Left renal pelvis (tissue), 4 donors: ENCODE measurements at places on chromosomes 12 and 14. TPM values are rescaled to one million over a fixed set of nuclear protein-coding genes. Genes with fewer than 3 reads are reported as not detected.

DNA sequence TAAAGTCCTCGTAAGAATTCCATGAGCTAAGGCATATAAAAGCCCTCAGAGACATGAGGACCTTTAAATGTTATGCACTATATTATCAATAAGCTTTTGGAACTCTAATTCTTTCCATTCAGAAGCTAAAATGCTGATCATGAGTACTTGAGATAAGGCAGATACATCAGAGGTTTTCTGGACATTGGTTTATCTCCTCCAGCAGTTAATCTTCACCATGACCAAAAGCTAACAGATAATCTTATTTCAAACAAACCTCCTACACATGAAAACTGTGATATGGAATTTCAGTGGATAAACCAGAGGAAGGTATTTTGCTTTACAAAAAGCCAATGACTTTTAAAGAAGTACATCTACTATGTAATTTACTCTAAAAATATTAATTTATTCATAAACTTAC is 97.9 kb upstream of the BBS10 start:
- no peak for DNase-seq

GRCh38 chr14:67646131-67646530 is 26.4 kb downstream of the ARG2 start:
- no peak for DNase-seq

- DNase-seq: no peak
Measured at GRCh38 chr14:76537906-76538647, 162.1 kb downstream of the ESRRB start.

ZNF605 gene
- 18.9 TPM for polyA plus RNA-seq

NOS1 gene
- 0.76 TPM for polyA plus RNA-seq

LYZ gene
- 30.0 TPM for polyA plus RNA-seq

GRCh38 chr12:105910030-105910429 is 228.7 kb downstream of the NUAK1 start:
- DNase-seq: no peak

GRCh38 chr14:31947076-31947475 is 130.0 kb upstream of the ARHGAP5 start:
- no peak for DNase-seq

DNA sequence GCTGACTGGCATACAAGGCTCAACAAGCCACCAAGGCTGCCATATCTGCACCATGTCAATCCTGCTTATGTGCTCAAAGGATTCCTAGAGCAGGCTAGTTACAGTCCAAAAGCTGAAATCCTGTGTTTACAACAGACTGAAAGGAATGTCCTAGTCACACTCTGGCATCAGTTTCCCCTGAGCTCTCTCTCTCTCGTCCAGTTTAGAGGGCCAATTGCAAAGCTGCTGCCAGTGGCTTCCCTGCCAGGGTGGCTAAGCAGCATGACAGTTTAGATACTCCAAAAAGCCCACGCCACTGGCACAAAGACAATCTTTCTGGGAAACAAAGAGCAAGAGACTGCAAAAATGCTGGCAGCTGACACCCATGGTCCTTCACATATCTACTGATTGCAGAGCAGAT is 392.1 kb downstream of the RPS29 start:
- no peak for DNase-seq

PDE3A gene
- polyA plus RNA-seq: 20.5 TPM

C3AR1 gene
- 2.8 TPM for polyA plus RNA-seq

- DNase-seq: no peak
Measured at GRCh38 chr12:102722147-102722546, 194.9 kb downstream of the PAH start.

DNA sequence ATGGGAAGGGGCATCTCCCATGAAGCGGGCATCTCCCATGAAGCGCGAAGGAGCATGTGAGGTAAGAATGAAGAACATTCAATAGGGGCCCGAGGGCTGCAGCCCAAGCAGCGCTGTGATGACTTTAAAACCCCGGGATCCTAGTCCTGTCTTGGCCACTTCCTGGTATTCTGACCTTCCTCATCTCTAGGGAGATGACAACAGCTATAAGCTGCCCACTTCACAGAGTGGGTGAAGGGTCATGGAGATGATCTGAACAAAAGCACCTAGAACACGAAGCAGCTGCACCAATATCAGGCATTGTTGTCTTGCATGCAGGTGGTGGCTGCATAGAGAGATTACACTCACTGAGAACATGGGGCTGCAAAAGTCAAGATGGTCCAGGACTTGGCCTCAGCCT is 64.5 kb downstream of the SPTB start:
- no peak for DNase-seq

GRCh38 chr12:131082290-131083194 is 128.8 kb downstream of the ADGRD1 start:
- no peak for DNase-seq

DNA sequence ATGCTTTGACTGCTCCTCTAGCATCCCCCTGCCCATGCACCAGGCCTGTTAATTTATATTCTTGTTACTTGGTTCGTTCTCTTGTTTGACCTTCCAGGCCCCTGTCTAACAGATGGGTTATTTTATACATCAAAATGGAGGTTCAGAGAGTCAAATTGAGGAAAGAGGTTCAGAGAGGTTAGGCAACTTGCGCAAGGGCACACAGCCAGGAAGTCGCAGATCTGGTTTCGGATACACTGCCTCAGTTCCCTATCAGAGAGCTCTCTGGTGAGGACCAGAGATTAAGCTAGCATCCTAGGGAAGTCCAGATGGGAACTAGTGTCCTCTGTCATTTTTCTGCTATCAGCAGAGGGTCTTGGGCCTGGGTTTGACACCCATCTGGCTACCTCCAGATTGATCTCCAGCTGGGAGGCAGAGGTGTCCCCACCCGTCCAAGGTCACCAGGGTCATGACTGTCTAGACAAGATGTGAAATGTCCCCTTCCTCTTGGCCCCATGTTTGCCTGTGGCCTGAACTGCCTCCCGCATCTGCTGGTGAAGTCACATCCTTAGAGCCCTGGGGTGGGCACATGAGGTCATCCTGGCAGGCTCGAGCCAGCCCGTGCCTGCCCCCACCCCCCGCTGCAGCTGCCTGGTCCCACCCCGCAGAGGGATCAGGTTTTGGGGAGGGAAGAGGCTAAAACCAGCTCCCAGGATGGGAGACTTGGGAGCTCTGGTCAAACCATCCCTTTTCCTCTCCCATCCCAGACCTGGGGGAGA is 84.3 kb upstream of the NCOR2 start:
- DNase-seq: no peak

- no peak for DNase-seq
Measured at GRCh38 chr12:122875590-122876220, 20.2 kb downstream of the VPS37B start.

- DNase-seq: no peak
Measured at GRCh38 chr12:105270671-105271255, 34.8 kb upstream of the APPL2 start.

DNA sequence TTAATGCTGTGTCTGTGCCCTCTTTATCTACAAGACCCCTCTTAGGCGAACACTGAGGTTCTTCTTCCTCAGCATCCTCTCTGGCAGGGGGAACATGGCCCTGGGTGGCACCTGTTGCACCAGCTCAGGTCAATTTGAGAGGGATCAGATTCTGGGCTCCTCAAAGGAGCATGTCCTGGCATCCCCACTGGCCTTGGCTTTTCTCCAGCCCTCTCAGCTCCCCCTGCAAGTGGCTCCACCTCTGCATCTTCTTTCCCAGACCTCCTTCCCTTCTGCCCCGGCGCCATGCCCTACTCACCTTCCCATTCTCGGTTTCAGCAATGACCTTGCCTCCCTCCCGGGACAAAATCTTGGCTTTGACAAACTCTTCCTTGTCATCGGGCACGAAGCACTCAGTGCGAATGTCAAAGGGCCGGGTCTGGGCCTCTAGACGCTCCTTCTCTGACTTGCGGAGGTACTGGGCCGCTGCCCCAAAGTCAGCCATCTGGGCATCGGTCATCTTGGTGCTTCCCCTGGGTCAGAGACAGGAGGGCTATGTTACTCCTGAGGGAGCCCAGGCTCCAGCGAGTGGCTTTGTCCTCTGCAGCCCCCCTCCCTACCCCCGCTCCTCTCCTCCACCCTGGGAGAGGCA is 1.2 kb downstream of the MYH6 start:
- DNase-seq: no peak

KRT85 gene
- not detected for polyA plus RNA-seq

DNA sequence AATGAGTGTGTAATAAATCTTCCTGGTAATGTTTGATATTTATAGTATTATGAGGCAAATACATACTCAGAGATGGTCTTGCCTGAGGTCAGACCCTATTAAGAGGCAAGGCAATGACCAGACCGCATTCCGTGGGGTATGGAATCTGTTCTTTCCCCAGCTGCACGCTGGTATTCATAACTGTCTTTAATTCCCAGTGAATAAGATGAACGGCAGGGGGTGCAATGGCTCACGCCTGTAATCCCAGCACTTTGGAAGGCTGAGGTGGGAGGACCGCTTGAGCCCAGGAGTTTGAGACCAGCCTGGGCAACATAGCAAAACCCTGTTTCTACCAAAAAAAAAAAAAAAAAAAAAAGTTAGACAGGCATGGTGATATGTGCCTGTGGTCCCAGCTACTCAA is 44.6 kb downstream of the ERO1A start:
- no peak for DNase-seq

GRCh38 chr14:57491640-57492039 is 2.0 kb downstream of the CCDC198 start:
- no peak for DNase-seq

ZNF664 gene
- polyA plus RNA-seq: 194 TPM

RTN1 gene
- 6.5 TPM for polyA plus RNA-seq

DNA sequence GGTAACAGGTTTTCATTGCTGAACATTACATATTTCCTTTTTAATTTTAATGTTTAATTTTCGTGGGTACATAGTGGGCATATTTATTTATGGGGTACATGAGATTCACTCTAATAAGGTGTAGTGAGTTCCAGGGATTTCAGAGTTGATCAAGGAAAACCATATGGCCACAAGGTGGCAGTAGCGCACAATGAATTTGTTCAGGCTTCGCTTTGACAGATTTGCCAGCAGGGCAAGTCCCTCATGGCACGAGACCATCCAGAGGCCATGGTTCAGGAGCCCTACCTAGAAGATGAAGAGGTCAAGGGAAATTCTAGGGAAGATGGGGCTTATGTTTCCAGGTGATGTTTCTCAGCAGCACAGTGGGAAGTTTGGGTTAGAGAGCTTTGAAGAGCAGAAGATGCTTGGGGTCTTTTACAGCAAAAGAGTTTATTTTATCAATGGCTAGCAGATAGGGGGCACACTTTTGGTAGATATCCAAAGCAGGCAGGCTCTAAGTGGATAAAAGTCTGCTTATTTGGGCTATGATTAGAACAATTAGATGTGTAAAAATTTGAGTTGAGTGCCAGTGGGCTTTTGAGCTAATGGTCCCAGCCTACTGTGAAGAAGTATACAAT is 1004.4 kb downstream of the AACS start:
- no peak for DNase-seq

IL31 gene
- polyA plus RNA-seq: not detected

FAM90A1 gene
- polyA plus RNA-seq: 1.5 TPM

GRCh38 chr12:107090711-107091110 is 2.6 kb downstream of the CRY1 start:
- no peak for DNase-seq

GRCh38 chr12:12202747-12203146 is 64.1 kb downstream of the LRP6 start:
- DNase-seq: no peak

OVCH1 gene
- polyA plus RNA-seq: 0.79 TPM

SELPLG gene
- polyA plus RNA-seq: 2.4 TPM

DNA sequence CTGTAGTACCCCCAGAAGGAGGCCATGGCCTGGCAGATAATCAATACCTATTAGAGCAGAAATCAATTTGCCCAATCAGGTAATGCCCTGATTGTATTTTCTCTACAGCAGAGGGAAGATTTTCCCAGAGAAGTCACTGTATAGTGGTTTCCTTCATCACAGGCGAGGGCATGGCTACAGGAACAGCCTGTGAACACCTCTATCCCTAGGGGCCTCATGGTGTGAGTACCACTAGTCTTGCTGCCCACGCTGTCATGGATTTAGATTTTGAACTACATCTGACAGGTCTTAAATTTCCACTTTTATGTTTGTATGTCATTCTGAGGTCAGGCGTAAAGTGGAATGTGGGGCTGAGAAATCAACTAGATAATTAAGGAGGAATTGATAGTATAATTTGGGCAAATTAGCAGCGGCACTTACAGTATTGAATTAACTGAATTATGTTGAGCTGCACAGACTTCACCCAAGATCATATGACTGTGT is 42.4 kb upstream of the STXBP6 start:
- no peak for DNase-seq
